ENCODE measurements at places on chromosomes 16 and 17. TPM values are rescaled to one million over a fixed set of nuclear protein-coding genes. Genes with fewer than 3 reads are reported as not detected.

Gene SPAG5
- 8.3 TPM for total RNA-seq

Gene HBZ
- total RNA-seq = not detected

Gene BRICD5
- 9.6 TPM for total RNA-seq

Gene CEP131
- 6.1 TPM for total RNA-seq

Gene CCL4L2
- 5.2 TPM for total RNA-seq

Gene DBNDD1
- 8.1 TPM for total RNA-seq

DNA sequence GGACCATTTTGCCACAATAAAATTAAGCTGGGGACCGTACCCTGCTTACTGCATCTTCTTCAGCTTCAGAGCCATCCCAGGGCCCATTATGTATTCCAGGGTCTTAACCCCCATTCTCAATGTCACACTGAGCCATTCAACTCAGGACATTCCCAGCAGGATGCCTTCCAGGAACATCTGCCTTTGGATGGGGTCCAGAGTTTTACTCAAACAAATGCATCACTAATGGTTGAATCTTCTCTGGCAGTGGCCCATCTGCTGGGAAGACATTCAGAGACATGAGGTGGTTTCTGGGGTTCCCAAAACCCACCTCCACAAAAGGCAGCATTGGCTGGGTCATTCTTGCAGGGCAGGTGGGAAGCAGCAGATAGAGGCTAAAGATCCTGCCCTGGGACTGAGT is 3.4 kb upstream of the SEC14L5 start:
- H3K4me1 ChIP-seq = peaks cover 8% of the 10 kb centered on the region
- no peak for DNase-seq
- no peaks in the 10 kb centered on the region for H3K27me3 ChIP-seq
- H3K4me3 ChIP-seq = no peak overlapping the region

DNA sequence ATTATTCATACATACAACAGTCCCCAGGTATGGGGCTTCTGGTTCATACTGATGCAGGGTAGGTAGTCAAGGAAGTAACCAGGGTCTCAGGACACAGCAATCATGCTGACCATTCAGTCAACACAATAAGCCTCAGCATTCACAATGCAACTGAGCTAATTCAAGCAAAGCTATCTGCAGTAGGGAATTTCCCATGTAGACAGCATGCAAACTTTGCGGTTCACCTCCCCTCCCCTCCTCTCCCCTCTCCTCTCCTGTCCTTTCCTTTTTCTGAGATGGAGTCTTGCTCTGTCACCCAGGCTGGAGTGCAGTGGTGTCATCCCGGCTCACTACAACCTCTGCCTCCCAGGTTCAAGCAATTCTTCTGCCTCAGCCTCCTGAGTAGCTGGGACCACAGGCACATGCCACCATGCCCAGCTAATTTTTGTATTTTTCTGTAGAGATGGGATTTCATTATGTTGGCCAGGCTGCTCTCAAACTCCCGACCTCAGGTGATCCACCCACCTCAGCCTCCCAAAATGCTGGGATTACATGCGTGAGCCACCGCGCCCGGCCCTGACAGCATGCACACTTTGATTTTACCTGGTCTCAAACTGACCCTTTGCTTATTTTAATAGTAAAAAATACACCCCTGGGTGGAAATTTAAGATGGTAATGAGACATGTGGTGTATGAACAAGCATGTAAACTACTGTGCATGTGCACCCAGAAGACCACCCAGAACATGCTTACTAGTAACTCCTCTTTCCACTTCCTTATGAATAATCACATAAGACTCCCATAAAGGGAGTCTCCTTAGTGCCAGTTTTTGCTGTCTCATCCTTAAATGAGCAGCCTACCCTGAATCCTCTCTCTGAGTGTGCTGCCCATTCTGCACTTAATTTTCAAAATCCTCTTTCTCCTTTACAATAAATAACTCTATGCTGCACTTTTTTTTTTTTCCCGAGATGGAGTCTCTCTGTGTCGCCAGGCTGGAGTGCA is 9.3 kb upstream of the RNF135 start:
- no peaks in the 10 kb centered on the region for H3K36me3 ChIP-seq
- DNase-seq = no peak

DNA sequence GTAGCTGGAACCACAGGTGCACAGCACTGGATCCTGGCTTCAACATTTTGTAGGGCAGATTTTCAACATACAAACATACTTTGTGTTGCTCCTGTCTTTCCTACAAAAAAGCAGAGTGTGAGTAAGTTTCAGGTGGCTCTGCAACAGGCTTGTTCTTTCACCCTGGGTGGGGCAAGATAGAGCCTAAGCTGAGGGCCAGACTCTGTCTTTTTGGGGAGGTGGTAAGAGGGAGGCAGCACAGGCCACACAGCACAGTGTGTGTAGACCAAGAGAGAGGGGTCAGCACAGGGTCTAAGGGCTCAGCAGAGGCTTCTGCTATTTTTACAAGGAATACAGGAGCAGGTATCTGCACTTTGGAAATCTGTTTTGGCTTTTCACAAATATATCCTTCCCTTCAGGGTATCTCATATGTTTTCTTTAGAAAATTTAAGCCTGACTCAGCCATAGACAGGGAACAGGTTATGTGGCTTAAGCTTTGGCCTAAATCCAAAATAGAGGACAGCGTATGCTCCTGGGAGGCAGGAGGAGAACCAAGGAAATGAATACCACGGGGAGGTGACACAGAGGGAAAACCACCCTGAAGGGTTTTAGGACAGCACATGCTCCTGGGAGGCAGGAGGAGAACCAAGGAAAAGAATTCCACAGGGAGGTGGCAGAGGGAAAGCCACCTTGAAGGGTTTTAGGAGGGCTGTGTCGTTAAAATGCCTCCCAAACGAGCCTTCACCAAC is 21.6 kb downstream of the EMC8 start:
- peaks cover 10% of the 10 kb centered on the region for H3K4me1 ChIP-seq
- H3K27me3 ChIP-seq = no peaks in the 10 kb centered on the region
- no peak overlapping the region for H3K4me3 ChIP-seq
- no peaks in the 10 kb centered on the region for H3K36me3 ChIP-seq

- no peaks in the 10 kb centered on the region for H3K36me3 ChIP-seq
- no peaks in the 10 kb centered on the region for H3K27me3 ChIP-seq
- no peak overlapping the region for H3K4me3 ChIP-seq
- no peak for DNase-seq
- H3K27ac ChIP-seq = peak overlapping the region; percentile 2
Measured at GRCh38 chr16:57376313-57376818, 4.1 kb downstream of the CX3CL1 start.

GRCh38 chr17:77451894-77452852 is 311.4 kb downstream of the SEC14L1 start:
- H3K27ac ChIP-seq = peak overlapping the region; percentile 89
- DNase-seq = no peak
- no peaks in the 10 kb centered on the region for H3K36me3 ChIP-seq
- H3K4me1 ChIP-seq = peaks cover 95% of the 10 kb centered on the region
- H3K4me3 ChIP-seq = peak overlapping the region; percentile 63

DNA sequence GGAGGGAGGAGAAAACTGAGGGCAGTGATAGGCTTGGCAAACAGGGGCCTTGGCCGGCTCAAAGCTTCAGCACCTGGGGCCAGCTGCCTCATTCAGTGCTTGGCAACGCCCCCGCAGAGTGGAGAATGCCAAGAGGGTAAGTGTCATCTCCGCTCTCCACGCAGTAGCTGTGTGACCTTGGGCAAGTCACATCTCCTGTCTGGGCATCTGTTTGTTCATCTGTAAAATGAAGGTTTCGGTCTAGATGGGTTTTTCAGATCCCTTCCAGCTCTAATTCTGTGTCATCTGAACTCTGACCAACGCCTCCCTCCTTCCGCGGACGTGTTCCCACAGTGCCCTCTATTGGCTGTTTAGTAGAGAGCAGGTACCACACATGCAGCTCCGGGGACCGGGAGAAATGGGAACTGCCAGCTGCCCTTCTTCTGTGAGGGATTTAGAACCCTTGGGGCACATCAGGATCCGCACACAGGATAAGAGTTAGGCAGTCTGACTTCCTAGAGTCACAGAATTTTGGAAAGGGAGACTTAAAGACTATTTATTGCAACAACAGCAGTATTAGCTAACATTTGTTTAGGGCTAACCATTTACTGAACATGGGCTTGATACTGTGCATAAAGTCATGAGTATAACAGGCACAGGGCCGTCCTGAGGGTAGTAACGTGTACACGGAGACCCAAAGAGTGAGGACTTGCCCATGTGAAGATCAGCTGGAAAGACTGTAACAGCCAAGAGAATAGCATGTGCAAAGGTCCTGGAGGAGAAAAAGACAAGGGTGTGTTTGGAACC is 26.8 kb downstream of the GP2 start:
- H3K4me1 ChIP-seq = no peaks in the 10 kb centered on the region
- H3K4me3 ChIP-seq = no peak overlapping the region
- H3K27me3 ChIP-seq = no peaks in the 10 kb centered on the region
- no peaks in the 10 kb centered on the region for H3K36me3 ChIP-seq
- H3K27ac ChIP-seq = no peak overlapping the region

DNA sequence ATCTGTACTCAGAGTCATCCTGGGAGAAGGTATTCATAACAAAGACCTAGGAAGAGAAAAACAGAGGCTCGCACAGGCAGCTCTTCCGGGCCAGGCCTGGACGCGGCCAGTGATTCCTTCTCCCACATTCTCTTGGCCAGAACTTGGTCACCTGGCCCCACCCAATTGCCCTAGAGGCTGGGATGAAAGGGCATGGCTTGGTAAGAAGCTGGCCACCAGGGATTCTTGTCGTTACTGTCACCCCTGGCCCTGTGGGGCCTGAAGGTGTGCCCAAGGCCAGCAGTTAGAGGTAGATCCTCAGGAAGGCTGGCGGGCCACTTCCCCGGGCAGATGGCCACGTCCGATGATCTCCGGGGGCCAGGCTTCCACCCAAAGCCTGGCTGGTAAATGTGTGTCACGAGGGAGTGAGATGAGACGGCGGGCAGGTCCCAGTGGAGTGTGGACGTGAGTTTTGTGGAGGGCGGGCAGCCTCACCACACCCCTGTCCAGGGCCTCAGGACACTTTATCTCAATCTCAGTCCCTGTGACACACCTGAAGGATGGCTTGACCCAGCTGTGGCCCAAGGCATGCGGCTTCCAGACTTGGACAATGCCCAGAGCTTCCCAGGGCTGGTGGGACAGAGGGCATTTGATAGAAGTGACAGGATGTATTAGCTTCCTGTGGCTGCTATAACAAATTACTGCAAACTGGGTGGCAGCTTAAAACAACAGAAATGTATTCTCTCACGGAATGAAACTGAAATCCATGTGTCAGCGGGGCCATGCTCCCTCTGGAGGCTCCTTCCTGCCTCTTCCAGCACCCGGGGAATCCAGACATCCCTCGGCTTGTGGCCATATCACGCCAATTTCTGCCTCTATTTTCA is 66.3 kb upstream of the GSE1 start:
- no peak overlapping the region for H3K27ac ChIP-seq
- no peak for DNase-seq
- no peaks in the 10 kb centered on the region for H3K27me3 ChIP-seq
- no peaks in the 10 kb centered on the region for H3K36me3 ChIP-seq
- no peak overlapping the region for H3K4me3 ChIP-seq
- peaks cover 35% of the 10 kb centered on the region for H3K4me1 ChIP-seq

DNA sequence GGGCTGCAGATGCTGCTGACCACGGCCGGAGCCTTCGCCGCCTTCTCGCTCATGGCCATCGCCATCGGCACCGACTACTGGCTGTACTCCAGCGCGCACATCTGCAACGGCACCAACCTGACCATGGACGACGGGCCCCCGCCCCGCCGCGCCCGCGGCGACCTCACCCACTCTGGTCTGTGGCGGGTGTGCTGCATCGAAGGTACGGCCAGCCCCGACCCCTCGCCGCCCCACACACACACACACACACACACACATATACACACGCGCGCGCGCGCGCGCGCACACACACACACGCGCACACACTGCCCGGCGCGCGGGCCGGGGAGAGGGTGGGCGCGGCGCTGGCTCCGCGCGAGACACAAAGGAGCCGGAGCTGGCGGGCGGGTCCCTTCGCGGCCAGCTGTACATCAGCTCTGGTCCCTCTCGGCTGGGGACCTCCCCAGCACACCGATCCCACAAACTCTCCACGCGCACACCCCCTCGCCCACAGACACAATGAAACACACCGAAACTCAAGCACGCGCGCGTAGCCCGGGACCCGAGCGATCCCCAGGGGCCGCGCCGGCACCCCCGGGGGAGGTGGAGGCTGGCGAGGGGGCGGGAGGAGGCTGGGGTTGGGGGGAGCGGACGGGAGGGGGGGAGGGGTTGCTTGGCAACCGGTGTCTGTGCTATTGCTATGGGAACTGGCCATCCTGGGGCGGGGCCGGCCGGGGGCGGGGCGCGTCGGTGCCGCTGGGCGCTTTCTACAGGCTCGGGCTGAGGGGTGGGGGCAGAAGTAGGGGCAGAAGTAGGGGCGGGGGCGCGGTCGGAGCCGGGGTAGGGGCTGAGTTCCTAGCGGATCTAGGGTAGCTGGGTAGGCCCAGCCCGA is 658 bp downstream of the CACNG4 start:
- H3K36me3 ChIP-seq = no peaks in the 10 kb centered on the region
- peak overlapping the region; percentile 44 for H3K4me3 ChIP-seq
- no peak for DNase-seq
- H3K4me1 ChIP-seq = peaks cover 26% of the 10 kb centered on the region
- no peaks in the 10 kb centered on the region for H3K27me3 ChIP-seq

DNA sequence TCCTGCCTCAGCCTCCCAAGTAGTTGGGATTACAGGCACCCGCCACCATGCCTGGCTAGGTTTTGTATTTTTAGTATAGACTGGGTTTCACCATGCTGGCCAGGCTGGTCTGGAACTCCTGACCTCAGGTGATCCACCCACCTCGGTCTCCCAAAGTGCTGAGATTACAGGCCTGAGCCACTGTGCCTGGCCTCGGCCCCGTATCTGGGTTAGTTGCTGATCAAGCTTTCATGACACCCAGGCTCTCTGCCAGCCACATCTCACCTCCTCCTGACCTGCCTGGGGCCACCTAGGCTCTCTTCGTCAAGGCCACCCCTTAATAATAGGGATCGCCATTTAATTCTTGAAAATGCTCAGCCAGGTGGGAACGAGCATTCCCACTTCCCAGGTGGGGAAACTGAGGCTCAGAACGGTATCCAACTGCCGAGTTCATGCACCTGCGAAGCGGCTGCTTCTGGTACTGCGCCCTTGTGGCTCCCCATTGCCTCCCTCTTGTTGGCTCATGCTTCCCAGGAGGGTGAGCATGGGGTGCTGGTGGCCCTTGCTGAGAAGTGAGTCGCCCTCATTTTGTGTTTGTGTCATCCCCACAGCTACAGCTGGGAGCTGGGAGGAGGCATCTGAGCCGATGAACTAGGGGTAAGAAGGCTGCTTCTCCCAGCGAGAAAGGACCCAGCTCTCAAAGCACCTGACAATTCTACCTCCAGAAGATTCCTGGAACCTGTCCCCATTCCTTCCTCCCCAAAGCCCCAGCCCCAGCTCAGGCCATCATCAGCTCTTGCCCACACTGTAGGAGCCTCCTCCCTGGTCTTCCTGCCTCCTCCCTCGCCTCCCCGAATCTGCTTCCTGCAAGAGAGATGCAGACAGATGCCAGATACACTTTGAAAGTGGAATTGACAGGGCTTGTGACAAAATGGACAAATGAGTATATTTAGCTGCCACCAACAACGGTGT is 17.3 kb upstream of the SNN start:
- H3K4me3 ChIP-seq = no peak overlapping the region
- no peaks in the 10 kb centered on the region for H3K4me1 ChIP-seq
- DNase-seq = no peak
- H3K27me3 ChIP-seq = no peaks in the 10 kb centered on the region
- no peaks in the 10 kb centered on the region for H3K36me3 ChIP-seq

- no peaks in the 10 kb centered on the region for H3K27me3 ChIP-seq
- no peaks in the 10 kb centered on the region for H3K36me3 ChIP-seq
- no peaks in the 10 kb centered on the region for H3K4me1 ChIP-seq
- no peak overlapping the region for H3K27ac ChIP-seq
- no peak overlapping the region for H3K4me3 ChIP-seq
Measured at GRCh38 chr16:66332634-66333610, 33.6 kb upstream of the CDH5 start.

- peaks cover 59% of the 10 kb centered on the region for H3K4me1 ChIP-seq
- H3K27me3 ChIP-seq = no peaks in the 10 kb centered on the region
- H3K4me3 ChIP-seq = no peak overlapping the region
- H3K27ac ChIP-seq = no peak overlapping the region
- no peaks in the 10 kb centered on the region for H3K36me3 ChIP-seq
Measured at GRCh38 chr16:89293276-89294143, 76.0 kb downstream of the ZNF778 start.

Measured in vagina (tissue), 2 donors.